ENCODE measurements at places on chromosomes 6 and 20.

- DNase-seq: no peak
Measured at GRCh38 chr6:12065321-12066140, 53.4 kb downstream of the HIVEP1 start.

- peak; percentile 3 for DNase-seq
Measured at GRCh38 chr6:73832313-73832712, 136.3 kb downstream of the CD109 start.

DNA sequence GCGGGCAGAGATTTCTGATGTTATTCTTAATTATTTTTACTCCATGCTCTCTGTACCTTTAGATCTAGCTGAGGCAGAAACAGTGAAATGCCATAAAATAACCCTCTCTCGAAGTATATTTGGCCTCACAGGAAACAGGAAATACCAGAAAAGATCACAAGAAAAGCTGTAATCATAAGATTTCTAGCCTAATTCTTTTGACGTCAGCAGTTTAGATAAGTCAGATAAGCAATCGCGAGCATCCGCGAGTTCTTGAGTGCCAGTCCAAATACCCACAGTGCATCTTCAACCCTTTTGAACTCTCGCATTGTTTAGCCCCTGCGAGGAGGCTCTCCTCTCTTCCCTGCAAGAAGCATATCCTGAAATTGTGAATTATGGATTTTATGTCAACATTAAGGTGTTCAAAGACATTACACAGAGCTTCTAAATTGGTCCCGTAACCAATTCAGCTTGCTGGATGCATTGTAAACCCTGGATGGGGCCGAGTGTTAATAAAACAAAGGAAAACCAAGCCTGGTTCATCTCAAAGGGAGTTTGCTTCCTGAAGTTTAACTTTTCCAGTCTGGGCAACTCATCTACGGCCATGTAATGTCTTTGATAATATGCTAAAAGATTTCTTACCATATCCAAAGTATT lies 198.9 kb downstream of the MTFR2 start:
- peak; percentile 9 for DNase-seq

GRCh38 chr6:118551063-118552053 lies 3.3 kb downstream of the PLN start:
- peak; percentile 70 for DNase-seq

GRCh38 chr6:158627168-158627939 lies 17.2 kb downstream of the DYNLT1 start:
- no peak for DNase-seq

DNA sequence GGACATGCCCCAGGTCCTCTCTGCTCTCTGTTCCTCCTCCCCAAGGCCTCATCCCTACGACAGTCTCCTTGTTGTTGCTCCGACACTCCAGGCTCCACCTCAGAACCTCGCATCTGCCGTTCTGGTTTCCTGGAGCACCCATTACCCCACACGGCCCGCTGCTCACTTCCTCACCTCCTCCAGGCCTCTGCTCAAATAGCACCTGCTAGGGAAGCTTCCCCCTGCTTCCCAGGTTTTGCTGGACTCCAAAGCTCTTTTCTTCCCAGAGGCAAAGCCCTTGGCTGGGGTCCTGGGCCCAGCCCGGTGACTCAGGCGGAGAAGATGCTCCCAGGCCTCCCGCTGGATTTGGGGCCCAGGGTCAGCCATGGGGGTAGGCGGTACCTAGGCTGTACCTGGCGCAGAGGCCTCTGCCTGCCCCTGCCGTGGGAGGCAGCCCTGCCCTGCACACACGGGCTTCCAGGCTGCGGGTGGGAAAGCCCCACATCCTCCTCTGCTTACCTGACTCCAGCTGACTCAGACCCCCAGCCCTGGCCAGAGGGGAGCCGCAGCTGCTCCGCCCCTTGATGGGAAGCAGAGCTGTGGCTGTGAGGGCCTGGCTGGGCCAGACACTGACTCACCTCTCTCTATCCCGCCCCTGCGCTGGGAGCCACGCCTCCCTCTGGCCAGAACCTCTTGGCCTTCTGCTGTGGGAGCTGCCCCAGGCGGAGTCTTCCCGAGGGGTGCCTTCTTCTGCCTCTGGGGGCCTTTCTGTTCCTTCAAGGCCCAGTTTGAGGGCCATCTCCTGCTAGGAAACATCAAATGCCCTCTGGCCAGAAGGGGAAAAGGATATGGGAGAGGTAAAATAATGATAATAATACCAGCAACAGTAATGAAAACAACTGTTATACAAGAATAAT lies 130.5 kb downstream of the CEBPB start:
- peak; percentile 89 for DNase-seq

- DNase-seq: peak; percentile 43
Measured at GRCh38 chr20:36173451-36173933, 19.0 kb downstream of the EPB41L1 start.

GRCh38 chr20:1576641-1577040 lies 19.1 kb upstream of the SIRPD start:
- no peak for DNase-seq

DNA sequence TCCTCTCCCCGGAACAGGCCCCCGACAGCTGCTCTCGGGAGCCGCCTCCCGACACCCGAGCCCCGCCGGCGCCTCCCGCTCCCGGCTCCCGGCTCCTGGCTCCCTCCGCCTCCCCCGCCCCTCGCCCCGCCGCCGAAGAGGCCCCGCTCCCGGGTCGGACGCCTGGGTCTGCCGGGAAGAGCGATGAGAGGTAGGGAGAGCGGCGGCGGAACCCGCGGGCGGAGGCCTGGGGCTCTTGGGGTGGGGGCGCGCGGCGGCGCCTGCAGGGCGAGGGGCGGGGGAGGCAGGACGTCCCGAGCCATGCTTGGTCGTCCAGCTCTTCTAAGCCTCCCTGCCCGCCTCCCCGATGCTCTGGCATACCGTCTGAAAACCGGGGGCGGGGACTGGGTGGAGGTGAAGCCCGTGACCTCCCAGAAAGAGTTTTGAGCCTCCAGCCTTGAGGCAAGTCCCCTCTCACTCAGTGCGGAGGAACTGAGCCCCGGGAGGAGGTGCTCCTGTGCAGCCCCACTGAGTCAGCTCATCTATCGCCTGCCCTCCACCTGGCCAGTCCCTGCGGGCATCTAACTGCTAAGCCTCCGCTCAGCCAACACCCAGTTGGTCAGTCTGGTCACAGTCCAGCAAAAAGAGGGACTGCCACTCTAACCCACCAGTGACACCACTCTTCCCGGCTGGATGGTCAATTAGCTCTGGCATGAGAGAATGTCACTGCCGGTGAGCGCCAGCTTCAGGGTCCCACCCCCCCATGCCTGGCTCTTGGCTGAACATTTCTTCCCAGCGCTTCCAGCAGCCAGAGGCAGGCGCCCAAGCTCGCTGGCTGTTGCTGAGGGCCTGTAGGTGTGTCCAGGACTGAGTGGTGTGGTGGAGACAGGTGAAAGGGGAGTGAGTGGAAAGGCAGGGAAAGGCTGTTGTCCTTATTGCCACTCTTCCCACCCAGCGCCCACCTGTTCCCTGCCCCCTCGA lies 482 bp downstream of the DDR1 start:
- no peak for DNase-seq

- peak; percentile 59 for DNase-seq
Measured at GRCh38 chr6:1103021-1103420, 208.9 kb upstream of the FOXQ1 start.

- no peak for DNase-seq
Measured at GRCh38 chr6:166498228-166498627, 88.2 kb downstream of the RAMACL start.

- peak; percentile 95 for DNase-seq
Measured at GRCh38 chr6:35731736-35732532, 4.9 kb upstream of the ARMC12 start.

- no peak for DNase-seq
Measured at GRCh38 chr6:44914141-44914540, 414.0 kb upstream of the RUNX2 start.

- no peak for DNase-seq
Measured at GRCh38 chr20:1130847-1131246, 12.4 kb downstream of the PSMF1 start.

DNA sequence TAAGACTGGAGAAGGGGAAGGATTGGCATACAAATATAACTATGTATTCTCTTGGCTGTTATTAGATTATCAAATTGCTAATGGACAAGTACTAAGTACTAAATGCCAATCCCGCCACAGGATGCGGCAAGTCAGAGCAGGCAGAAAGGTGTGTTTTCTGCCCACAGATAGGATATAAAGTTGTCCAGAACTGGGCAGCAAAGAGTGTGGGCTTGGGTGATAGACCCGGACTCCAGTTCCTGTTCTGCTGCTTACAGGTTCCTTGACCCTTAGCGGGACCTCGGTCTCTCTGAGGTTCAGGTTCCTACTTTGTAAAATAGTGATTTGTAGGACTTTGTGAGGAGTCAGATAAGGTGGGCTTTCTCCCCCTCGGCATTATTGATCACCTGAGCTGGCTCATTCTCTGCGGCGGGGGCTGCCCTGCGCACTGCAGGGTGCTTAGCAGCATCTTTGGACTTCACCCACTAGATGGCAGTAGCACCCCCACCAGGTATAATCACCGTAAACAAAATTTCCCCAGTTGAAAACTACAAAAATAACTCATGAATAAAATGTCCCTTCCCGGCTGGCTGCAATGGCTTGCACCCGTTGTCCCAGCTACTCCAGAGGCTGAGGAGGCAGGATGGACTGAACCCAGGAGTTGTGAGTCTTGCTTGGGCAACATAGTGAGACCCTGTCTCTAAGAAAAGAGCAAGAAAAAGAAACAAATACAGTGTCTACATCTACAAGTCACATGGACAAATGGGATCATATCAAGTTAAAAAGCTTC lies 193.1 kb downstream of the DOK5 start:
- peak; percentile 45 for DNase-seq

- peak; percentile 64 for DNase-seq
Measured at GRCh38 chr6:70107852-70108629, 194.8 kb downstream of the COL9A1 start.

GRCh38 chr20:40111282-40111681 lies 577.8 kb downstream of the MAFB start:
- no peak for DNase-seq

DNA sequence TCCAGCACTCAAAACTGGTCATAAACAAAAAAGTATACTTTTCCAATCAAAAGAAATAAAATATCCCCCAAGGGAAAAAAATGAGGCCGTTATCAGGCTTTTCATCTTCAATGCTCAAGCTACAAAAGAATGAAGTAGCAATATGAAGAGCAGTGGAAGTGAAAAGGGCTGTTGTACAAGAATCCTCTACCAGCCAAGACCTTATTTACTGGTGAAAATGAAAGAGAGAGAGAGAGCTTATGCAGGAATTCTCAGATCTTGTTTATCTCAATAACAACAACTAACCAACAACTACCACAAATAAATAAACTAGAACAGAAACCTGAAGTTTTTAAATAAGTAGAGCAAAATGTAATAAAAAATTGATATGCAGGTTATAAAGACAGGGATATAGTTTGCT lies 400.6 kb downstream of the HDGFL1 start:
- DNase-seq: no peak

DNA sequence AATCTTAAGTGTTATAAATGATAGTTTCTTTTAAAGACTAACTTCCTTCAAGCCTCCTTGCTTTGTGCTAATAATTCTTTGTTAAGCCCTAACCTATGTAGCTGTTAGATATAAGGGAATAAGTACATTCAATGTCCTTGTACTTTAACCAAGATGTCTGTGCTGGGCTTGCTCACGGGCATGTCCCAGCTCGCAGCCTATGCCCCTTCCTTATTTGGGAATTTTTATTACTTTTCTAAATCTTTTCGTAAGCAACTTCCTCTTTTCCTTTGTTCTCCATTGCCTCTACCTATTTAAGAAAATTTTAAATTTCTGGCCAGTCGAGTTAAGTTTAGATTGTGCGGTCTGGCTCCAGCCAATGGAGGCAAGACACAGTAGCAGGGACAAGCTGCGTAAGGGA lies 26.0 kb upstream of the CDK19 start:
- no peak for DNase-seq

- DNase-seq: no peak
Measured at GRCh38 chr6:115221198-115221597, 839.5 kb downstream of the FRK start.

DNA sequence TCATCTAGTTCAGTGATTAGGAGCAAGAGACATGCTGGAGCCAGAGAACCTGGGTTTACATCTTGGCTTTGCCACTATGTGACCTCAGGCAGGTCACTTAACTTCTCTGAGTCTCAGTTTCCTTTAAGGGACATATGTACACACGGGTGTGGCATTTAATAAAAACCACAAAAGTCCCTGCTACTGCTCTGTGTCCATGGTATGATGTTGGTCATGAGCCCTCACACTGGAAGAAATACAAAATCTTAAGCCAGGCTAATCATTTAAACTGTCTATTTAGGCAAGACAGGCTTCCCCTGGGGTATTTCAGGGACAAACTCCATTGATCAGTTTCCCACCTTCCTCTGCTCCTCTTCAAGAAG lies 12.9 kb upstream of the PTGIS start:
- DNase-seq: no peak

GRCh38 chr6:155377061-155377460 lies 62.8 kb upstream of the TFB1M start:
- DNase-seq: peak; percentile 87

DNA sequence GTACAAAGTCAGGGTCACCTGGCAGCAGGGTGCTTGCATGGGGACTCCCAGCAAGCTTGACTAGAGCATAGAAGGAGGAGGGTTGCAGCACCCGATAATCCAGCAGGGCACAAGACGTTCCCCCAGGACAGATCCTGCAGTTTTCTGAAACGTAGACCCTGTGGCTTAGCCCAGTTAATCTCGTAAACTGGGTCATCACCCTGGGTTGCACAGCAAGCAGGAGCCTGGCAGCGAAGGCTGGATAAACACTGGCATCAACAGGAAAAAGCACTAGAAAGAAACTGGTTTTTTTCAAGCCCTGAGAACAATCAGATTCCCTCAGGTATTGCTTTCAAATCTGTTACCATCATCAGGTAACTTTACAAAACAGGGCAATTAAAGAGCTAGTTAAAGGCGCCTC lies 92.6 kb downstream of the PDE7B start:
- DNase-seq: no peak

DNA sequence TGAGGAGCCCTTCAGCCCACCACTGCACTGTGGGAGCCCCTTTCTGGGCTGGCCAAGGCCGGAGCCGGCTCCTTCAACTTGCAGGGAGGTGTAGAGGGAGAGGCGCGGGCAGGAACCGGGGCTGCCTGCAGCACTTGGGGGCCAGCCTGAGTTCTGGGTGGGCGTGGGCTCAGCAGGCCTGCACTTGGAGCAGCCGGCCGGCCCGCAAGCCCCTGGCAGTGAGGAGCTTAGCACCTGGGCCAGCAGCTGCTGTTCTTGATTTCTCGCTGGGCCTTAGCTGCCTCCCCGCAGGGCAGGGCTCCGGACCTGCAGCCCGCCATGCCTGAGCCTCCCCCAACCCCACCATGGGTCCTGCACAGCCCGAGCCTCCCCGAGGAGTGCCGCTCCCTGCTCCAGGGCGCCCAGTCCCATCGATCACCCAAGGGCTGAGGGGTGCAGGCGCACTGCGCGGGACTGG lies 101.7 kb upstream of the ADGRB3 start:
- no peak for DNase-seq

Data from foreskin fibroblast (primary cell).